ENCODE measurements at places on chromosomes 13 and 19.
A peak's percentile ranks its signal among the peaks of the same experiment; 100 is the strongest.

- DNase-seq: no peak
These were observed 441.0 kb downstream of the COG6 start for GRCh38 chr13:40096357-40096901.

DNA sequence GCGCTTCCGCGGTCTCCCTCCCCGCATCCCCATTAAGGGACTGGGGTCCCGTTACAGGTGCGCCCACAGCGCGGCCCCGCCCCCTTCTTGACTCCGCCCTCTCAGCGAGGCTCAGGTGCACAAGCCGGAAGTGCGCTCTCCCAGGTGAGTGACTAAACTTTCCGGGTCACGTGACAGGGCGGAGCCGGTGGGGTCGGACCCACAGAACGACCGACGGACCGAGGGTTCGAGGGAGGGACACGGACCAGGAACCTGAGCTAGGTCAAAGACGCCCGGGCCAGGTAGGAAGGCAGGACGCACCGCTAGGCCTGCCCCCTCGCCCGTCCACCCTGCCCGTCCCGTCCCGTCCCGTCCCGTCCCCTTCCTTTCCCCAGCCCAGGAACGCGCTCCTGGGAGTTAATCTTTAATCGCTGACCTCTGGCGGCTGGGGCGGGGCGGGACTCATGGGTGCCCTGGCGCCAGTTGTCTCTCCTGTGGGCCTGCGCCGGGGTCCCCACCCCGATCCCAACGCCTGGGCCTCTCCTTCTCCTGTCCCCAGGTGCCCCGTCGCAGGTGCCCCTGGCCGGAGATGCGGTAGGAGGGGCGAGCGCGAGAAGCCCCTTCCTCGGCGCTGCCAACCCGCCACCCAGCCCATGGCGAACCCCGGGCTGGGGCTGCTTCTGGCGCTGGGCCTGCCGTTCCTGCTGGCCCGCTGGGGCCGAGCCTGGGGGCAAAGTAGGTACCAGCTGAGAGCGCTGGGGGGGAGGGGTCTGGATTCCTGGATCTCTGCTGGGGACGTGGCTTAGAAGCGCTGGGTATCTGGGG lies at the start of gene CRB3:
CRB3 (plus strand) TSS at position 202 of the 804 bp plus-strand sequence; CDS start at position 633, 431 bp downstream.
- DNase-seq: peak; percentile 6

- no peak for DNase-seq
These were observed 7.3 kb upstream of the C13orf46 start for GRCh38 chr13:113981194-113981605.

- no peak for DNase-seq
These were observed 698 bp downstream of the BLOC1S3 start for GRCh38 chr19:45179072-45179891.

All from stimulated activated CD8-positive, alpha-beta memory T cell treated with anti-CD3 and anti-CD28 coated beads, Interleukin-15, amount 100 ng/mL, for 24 hours (primary cell).